ENCODE measurements at places on chromosomes 11 and 22.

DNA sequence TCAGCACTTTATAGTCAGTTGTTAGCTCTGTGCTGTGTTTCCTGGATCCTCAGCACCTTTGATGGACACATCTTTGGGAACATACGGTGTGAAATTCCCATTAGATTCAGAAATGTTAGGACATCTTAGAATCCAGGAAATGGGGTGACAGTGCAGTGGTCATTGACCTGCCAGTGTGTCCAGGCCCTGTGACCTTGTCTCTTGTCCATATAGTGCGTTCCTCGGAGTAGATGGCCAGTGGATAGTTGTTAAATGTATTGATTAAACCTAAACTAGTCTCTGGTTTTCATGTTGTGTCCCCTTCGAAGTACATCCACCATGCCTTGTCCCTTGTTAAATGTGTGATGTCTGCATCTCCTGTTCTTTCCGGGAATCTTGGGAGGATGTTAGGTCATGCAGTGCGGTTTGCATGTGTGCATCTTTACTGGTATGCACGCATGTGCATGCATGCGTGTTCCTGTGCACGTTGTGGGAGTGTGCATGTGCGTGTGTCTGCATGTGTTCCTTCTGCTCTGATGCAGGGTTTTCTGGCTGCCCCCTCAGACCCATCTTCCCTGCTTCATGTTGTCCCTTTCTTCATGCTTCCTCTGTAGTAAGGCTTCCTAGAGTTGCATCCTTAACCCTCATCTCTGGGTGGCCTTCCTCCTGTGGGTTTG lies 4.0 kb downstream of the DGCR8 start:
- DNase-seq, result no peak

- DNase-seq, result no peak
Measured at GRCh38 chr11:18230859-18231258, 5.7 kb downstream of the SAA4 start.

DNA sequence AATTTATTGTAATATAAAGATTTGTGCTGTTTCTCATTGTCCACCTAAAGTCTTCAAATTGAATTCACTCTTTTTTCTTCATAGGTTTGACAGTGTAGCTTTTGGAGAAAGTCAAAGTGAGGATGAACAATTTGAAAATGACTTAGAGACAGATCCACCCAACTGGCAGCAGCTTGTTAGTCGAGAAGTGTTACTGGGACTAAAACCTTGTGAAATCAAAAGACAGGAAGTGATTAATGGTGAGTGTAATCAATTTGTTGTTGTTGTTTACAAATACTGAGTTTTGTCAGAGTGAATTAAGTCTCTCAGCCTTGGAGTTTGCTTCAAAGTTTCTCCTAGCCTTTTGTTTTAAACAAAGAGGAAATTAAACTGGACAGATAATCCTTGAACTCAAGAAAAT lies 53.6 kb upstream of the GRIK4 start:
- DNase-seq, result no peak

- no peak for DNase-seq
Measured at GRCh38 chr11:127223026-127223425, 222.5 kb upstream of the KIRREL3 start.

- DNase-seq, result no peak
Measured at GRCh38 chr11:65556470-65557279, 1.5 kb downstream of the LTBP3 start.

DNA sequence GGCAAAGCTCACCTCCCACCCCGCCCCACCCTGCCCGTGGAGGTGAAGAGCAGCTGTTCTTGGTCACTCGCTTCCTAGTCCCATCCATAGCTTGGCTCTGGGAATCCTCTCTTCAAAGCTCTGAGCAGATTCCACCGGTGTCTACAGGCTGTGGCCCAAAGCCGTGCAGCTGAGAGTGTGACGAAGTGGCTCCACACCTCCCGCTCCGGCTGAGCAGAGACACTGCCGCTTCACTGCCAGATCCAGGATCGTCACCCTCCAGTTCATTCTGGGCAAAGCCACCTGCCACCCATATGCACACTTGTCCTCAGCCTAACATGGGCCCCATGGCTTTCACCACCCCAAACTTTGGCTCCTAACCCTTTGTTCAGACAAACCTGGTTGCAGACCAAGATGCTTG lies 532.9 kb upstream of the B3GAT1 start:
- DNase-seq, result no peak

GRCh38 chr22:43566561-43567332 lies 154.9 kb downstream of the MPPED1 start:
- no peak for DNase-seq

DNA sequence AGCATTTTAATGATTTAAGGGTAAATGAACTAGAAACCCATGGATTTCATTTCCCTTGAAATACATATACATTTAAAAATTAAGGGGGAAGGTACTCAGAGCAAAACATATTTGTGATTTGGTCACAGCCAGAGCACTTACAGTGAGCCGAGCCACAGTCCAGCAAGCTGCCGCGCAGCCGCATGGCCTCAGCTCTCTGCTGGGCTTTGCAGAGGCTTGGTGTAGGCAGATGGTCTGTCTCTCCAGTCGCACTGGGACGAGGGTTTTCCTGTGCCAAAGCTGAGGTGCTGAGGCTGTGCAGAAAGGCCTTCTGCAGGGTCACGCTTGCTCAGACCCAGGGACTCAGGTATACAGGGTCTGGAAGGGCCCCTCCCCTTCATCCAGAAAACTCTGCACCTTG lies 367.3 kb downstream of the OPCML start:
- no peak for DNase-seq

GRCh38 chr11:4699697-4700435 lies 2.2 kb upstream of the OR51E2 start:
- DNase-seq, result no peak

DNA sequence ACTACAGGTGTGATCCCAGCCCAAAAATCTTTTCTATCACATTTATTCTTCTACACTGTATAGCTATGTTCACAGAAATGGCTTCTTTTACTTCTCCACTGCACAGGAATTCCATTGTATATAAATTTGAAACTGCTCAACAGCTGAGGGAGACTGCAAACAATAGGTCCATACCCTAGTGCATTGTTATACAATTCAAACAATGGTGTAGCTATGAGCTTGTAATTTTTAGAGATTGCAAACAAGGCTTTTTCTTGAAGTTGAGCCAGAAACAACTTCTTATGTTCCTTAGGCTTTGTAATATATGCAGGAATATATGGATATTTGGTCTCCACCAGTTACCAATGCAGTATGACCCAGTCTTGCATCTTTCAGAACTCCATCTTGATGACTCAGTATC lies 19.5 kb upstream of the SIK3 start:
- no peak for DNase-seq
